Fibroblast of skin of abdomen (primary cell): ENCODE measurements at places on chromosomes 6 and 20.

DNA sequence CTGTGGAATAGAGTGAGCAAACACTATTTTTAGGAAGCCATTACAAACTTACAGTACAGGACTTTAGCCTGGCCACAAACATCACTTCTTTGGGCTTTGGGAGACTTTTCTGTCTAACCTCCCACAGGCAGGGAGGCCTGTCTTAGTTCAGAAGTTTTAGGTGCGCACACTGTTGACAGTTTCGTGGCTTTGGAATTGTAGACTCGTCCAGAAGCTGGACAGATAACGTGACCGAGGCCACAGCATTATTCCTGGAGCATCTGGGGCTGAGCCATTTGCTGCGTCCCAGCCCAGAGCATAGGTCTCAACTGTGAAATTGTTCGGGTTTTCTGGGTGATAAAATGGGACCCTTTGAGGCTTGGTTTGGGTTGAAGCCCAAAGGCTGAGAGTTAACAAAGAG lies 53.8 kb downstream of the NDUFAF5 start:
- no peak for DNase-seq

GRCh38 chr6:4645713-4646360 lies 130.4 kb upstream of the CDYL start:
- no peak for DNase-seq

DNA sequence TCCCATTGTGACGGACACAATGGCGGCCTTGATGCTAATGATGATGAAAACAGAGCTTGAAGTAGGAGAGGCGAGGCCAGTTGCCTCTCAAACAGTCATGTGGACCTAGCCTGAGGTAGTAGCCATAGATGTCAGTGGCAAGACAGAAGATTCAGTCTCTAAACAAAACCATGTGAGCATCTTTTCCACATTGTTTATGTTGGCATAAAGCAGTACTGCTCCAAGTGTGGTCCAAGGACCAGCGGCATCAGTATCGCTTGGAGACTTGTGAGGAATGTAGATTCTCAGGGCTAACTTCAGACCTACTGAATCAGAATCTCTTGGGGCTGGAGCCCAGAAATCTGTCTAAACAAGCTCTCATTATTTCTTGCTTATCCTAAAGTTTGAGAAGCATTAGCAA lies 312.8 kb upstream of the JAG1 start:
- peak; percentile 59 for DNase-seq

DNA sequence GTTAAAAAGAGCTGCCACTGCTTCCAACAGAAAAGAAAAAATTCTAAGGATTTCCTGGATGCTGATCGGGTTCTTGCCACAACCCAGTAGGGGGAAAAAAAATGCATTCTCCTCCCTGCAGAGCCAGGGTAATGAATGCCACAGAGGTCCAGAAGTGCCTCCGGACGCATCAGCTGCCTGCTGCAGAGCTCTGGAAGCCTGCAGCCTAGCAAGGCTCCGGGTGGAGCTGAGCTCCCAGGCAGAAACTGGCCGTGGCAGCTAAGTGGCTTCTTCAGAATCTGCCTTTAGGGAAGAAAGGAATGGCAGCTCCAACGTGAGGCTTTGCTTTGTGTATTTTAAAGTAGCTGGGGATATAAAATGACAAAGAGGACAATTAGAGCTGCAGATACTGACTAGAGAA lies 155.0 kb downstream of the CFAP61 start:
- DNase-seq, result no peak
